SK-N-MC (cell line): ENCODE measurements at places on chromosomes 2 and 18.

- DNase-seq, result no peak
These were observed 175.1 kb downstream of the ANKRD30B start for GRCh38 chr18:14922965-14923565.

DNA sequence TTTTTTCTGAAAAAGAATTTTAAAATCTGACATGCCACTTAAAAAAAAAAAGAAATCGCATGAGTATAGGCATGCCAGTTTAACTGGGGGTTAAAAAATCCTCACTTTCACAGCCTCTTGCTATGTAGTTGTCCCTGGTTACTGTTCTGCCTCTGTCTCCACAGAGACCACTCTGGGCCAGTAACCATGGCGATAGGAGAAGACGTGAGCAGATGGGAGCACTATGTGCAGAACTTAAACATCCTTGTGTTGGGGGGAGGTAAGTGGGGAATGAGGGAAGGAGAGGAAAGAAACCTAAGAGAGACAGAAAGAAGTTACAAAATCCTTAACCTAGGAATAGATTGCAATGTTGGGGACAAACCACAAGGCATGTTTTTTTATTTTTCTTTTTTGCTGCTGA is 75.9 kb upstream of the CYRIA start:
- DNase-seq, result peak; percentile 82

GRCh38 chr18:4510711-4511110 is 55.6 kb upstream of the DLGAP1 start:
- DNase-seq, result no peak

DNA sequence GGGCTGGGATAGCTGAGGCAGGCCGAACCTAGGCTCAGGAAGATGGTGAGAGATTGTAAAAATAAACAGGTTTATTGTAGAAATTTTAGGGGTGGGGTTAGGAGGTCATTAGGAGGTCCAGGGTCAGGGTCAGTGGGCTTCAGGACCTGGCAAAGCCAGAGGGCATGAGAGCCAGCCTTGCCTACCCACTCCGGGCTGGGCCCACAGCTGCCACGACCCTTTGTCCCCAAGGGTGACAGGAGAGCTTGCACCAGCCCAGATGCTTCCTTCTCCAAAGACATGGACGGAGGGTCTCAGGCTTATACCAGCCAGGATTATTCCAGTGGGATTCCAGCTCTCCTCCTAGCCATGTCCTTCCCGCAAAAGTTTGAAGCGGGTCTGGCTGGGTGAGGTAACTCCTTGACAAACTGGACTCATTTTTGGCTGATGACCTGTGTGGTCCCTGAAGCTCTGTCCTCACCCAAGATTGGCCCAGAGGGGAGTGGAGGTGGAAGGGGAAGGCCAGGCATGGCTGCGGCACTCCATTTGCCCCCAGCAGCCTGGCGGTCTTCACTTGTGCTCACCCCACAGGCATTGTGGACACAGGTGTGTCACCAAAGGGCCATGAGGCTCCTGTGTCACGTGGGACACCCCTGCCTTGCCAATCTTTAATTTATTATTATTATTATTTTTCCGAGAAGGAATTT is 23.8 kb upstream of the ATOH8 start:
- DNase-seq, result no peak

DNA sequence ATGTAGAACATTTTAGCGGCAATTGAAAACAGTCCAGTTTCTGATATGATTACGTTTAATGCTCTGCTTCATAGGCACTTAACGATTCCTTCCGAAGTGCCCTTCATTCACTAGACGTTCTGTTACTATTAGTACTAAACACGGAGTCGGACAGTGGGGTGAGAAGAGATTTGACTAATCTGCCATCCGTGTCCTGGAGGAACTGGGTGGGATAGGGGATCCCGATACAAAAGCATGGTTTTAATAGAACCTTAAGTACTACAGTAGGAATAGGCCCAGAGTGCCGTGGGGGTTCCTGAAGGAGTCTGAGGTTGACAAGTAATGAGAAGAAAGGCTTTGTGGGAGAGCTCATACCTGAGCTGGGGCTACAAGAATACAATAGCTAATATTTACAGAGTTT is 631 bp downstream of the MORN2 start:
- no peak for DNase-seq

- DNase-seq, result no peak
These were observed 46.6 kb downstream of the VAPA start for GRCh38 chr18:9960258-9960904.

GRCh38 chr2:64342195-64343099 is 111.5 kb upstream of the LGALSL start:
- no peak for DNase-seq

GRCh38 chr2:136727973-136728699 is 37.2 kb upstream of the THSD7B start:
- no peak for DNase-seq

- no peak for DNase-seq
These were observed 7.7 kb downstream of the SLC14A1 start for GRCh38 chr18:45731716-45732115.
